Esophagus squamous epithelium (tissue), 5 donors: ENCODE measurements at places on chromosomes 4 and X. TPM values are rescaled to one million over a fixed set of nuclear protein-coding genes. Genes with fewer than 3 reads are reported as not detected.

The CT83 gene
- not detected for total RNA-seq

The ASB5 gene
- 0.15 TPM for total RNA-seq

The TAPT1 gene
- 20.0 TPM for total RNA-seq

The MAGEE2 gene
- total RNA-seq: not detected

The SAGE1 gene
- not detected for total RNA-seq

The NXF2 gene
- total RNA-seq: not detected

The CD38 gene
- 1.5 TPM for total RNA-seq

The CDS1 gene
- total RNA-seq: 25.2 TPM

The DMRTC1 gene
- total RNA-seq: not detected

The LANCL3 gene
- total RNA-seq: 3.4 TPM

The SRPX gene
- 4.0 TPM for total RNA-seq

The NDNF gene
- total RNA-seq: 8.4 TPM

The DNAAF6 gene
- not detected for total RNA-seq

The TCEANC gene
- total RNA-seq: 2.5 TPM

The FDCSP gene
- total RNA-seq: 5.7 TPM

The SUPT20HL1 gene
- not detected for total RNA-seq

The UGT2B7 gene
- total RNA-seq: not detected

The NR3C2 gene
- 3.4 TPM for total RNA-seq

The PHKA2 gene
- total RNA-seq: 10.1 TPM

The MSMO1 gene
- 167 TPM for total RNA-seq

The BANK1 gene
- 0.57 TPM for total RNA-seq

The DIAPH2 gene
- 17.1 TPM for total RNA-seq

The BMP15 gene
- not detected for total RNA-seq

The SLC4A4 gene
- 2.1 TPM for total RNA-seq

The UGT2A1 gene
- total RNA-seq: not detected

The ETDA gene
- total RNA-seq: not detected

The SMIM31 gene
- not detected for total RNA-seq

The RASL11B gene
- total RNA-seq: 0.95 TPM

The MAGEE1 gene
- 0.44 TPM for total RNA-seq

The RBMXL3 gene
- not detected for total RNA-seq

The PCDH10 gene
- total RNA-seq: not detected

The ASB12 gene
- 0.21 TPM for total RNA-seq

The XAGE2 gene
- not detected for total RNA-seq

The CSN1S1 gene
- not detected for total RNA-seq

The PPAT gene
- 9.9 TPM for total RNA-seq

The ADRA2C gene
- 0.61 TPM for total RNA-seq

The FABP2 gene
- total RNA-seq: not detected

The LRRC66 gene
- total RNA-seq: not detected
